ENCODE measurements at places on chromosomes 2 and 18.
A peak's percentile ranks its signal among the peaks of the same experiment; 100 is the strongest.

DNA sequence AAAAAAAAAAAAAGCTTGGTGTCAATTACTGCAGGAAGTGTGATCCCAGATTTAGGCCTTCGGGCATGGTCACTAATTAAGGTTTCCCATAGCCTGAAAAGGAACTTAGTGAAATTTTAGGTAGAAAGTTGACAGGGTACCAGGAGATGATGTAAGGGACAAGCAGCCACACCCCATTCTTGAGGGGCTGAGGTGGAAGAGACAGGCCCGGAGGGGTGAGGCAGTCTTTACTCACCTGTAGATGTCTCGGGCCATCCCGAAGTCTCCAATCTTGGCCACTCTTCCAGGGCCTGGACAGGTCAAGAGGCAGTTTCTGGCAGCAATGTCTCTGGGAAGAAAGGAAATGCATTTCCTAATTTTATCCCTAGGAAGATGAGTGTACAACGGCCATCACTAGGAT is 94.3 kb downstream of the CLIP4 start:
- DNase-seq: no peak

- DNase-seq: no peak
Observed at GRCh38 chr2:18500333-18500732, 60.1 kb downstream of the RDH14 start.

GRCh38 chr18:48543228-48543627 is 4.4 kb downstream of the CTIF start:
- DNase-seq: no peak

GRCh38 chr2:150174971-150175421 is 312.5 kb downstream of the RND3 start:
- no peak for DNase-seq

GRCh38 chr2:157192445-157193423 is 64.8 kb upstream of the GALNT5 start:
- DNase-seq: no peak

DNA sequence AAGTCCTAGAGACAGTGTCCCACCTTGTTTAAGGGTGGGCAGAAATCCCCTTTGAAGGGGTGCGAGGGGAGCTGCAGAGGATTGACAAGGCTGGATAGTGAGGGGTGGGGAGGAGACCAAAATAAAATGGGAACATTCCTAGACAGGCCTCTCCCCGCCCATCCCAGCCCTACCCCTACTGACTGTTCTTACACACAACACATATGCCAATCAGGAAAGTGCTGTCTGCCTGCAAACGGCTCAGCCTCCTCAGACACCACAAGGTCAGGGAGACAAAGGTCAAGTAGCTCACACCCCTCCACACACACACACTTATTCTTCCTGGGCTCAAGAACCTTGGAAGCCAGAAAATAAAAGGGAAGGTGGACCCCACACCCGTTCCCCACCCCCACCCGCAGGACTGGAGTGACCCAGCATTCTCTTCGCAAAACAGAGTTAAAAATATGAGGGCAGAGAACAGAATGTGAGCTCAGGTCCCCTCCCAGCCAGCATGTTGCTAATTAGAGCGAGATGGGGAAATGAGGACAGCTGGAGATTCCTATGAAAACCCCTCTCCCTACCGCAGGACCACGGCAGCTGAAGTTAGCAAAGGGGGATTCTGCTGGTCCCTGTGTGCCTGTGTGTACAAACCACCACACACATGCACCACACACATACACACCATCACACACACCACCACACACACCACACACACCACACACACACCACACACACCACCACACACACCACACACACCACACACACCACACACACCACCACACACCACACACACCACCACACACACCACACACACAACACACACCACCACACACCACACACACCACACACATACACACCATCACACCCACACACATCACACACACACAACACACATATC is 197.8 kb downstream of the TNS1 start:
- DNase-seq: no peak

- DNase-seq: no peak
Observed at GRCh38 chr2:133412694-133413093, 155.6 kb downstream of the NCKAP5 start.

- no peak for DNase-seq
Observed at GRCh38 chr18:9689253-9689652, 18.8 kb upstream of the RAB31 start.

- peak; percentile 58 for DNase-seq
Observed at GRCh38 chr2:50769406-50770181, 262.3 kb downstream of the NRXN1 start.

GRCh38 chr2:172829229-172829628 is 93.6 kb downstream of the RAPGEF4 start:
- no peak for DNase-seq

- DNase-seq: peak; percentile 58
Observed at GRCh38 chr2:175282300-175282699, 100.8 kb upstream of the ATP5MC3 start.

- peak; percentile 71 for DNase-seq
Observed at GRCh38 chr2:45778720-45779171, 127.3 kb downstream of the PRKCE start.

DNA sequence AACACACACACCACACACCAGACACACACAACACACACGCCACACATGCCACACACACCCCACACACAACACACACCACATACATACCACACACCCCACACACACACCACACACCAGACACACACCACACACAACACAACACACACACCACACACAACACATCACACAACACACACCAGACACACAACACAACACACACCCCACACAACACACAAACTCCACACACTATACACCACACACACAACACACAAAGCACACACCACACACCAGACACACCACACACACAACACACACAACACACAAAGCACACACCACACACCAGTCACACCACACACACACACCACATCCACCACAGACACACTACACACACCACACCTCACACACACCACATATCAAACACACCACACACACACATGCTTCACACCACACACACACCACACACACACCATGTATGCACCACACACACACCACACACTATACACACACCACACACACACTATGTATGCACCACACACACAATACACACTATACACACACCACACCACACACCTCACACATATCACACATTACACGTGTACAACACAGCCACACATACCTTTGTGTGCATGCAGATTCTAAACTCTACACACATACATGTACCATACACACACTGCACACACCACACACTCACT is 72.2 kb downstream of the TMEM18 start:
- DNase-seq: no peak

DNA sequence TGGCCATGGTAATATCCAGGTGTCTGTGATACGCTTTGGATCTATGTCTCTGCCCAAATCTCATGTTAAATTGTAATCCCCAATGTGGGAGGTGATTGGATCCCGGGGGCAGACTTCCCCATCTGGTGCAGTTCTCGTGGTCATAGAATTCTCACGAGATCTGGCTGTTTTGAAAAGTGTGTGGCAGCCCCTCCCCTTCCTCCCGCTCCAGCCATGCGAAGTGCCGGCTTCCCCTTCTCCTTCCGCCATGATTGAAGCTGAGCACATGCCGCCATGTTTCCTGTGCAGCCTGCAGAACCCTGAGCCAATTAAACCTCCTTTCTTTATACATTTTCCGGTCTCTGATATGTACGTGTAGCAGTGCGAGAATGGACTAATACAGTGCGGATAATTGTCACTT is 42.5 kb downstream of the GPC1 start:
- no peak for DNase-seq

DNA sequence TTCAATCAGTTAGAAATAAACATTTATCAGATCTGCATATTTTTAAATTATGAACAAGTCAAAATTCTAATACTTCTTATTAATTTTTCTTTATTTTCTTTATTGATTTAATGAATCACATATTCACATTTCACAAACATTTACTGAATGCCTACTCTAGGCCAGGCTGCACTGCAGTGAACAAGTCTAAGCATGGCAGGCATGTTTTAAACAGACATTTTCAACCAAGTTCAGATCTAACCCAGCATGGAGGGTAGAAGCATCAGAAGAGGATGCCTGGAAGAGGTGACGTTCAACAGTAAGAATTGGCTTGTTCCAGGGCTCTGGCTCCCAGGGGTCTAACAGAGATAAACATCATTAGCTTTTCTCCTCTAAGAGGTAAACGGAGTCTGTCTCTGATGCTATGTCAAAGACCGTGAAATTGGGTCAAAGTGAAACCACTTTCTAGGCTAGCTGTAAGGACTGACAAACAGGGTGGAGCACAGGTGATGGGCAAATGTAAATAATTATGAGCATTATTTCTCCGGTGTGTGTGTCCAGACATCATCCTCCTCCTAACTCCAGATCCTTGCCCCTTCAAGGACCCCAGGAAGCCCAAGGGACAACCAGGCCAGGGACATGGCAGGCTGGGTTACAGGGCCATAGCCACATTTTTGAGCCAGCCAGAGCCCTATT is 50.6 kb downstream of the UNC50 start:
- no peak for DNase-seq

- no peak for DNase-seq
Observed at GRCh38 chr2:11984316-11985158, 238.1 kb downstream of the LPIN1 start.

DNA sequence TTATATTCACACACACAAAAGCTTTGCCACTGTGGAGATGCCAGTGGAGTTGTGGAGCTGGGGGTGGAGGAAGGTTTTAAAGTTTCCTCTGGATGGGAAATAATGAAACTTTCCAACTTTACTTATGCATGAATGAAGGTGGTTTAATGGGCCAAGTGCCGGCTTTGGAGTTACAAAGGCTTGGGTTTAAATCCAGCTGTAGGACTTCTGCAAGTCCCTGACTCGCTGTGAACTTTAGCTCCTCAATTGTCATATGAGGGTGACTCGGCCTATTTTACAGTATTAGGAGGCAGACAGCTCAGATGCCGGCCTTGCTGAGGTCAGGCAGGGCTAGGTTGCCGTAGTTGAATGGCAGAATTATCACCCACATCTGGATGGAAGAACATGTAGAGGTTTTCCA is 415.8 kb upstream of the TRIB2 start:
- no peak for DNase-seq

- DNase-seq: peak; percentile 79
Observed at GRCh38 chr2:219511547-219512325, 2.5 kb upstream of the ASIC4 start.

GRCh38 chr2:175844169-175844568 is 157.9 kb downstream of the LNPK start:
- DNase-seq: no peak

DNA sequence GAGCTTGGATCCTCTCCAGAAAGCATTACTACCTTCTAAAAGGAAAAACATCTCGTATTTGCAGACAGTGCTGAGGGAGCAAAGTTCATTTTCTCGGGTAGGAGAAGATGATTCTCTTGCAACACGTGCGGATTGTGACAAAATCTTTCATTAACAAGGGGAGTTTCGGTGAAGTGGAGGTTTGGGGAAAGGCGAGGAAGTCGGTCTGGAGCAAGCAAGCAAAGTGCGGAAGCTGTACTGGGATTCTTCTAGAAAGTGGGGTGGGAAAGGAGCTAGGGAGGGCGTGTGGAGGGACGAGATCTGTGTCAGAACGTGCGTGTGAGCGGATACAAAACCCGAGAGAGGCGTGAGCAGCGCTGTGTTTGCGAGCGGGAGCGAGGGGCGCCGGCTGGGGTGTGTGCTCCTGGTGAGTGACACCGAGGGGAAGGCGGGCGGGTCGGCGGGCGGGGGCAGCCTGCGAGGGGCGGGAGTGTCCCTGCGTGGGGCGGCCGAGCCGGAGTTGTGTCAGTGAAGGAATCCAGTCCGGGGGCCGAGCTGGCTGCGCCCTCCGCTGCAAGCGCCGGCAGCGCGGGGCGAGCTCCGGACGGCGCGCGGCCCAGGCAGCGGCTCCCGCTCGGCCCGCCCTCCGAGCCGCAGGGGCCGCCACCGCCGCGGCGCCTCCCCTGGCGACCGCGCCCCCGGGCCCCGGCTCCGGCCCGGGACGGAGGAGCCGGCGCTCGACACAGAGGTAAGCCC is at the start of gene SPATS2L:
Gene SPATS2L (plus strand): TSS at position 498 of the 735 bp plus-strand sequence. CDS start 82,552 bp downstream, outside the sequence.
- DNase-seq: peak; percentile 80

DNA sequence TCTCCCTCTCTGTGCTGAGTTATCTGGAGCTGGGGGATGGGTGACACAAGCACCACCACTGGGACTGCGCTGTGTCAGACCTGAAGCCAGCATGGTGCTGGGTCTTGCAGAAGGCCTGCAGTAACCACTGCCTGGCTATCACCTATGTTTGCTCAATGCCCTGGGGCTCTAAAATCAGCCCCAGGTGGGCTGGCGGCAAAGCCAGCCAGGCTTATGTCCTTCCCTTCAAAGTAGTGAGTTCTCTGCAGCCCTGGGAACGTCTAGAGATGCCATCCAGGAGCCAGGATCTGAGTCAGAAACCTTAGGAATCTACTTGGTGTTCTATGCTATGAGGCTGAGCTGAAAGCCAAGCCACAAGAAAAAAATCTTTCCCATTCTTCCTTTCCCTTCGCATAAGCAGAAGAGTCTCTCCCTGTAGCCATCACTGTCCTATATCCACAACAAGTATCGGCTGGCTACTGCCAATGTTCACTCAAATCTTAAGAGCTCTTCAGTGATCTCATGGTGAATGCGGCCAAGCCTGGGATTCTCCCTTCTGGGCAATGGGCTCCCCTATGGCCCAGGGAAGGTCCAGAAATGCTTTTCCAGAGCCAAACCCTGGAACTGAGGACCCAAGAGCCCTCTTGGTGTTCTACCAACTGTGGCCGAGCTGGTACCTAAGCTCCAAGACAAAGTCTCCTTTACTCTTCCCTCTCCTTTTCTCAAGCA is 248.7 kb downstream of the ZNF385B start:
- DNase-seq: no peak

DNA sequence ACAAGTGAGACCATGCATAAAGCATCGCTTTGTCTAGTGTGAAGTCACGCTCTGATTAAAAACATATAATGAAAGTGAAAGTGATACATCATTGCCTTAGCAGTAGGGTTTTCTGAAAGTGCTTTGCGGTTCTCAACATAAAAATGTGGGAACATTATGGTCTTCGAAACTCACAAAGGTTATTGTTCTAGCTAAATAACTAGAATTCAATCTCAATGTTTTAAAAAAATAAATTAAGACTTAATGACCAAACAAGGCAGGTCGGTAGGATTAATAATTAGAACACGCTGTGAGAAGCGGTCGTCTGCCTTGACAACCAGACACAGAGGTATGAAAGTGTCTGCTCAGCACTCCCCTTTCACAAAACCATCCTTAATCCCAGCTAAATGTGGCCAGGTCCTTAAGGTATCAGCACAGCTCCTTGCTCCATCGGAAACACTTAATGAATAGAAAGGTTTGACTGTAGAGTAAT is 42.2 kb downstream of the KLHL14 start:
- DNase-seq: no peak

DNA sequence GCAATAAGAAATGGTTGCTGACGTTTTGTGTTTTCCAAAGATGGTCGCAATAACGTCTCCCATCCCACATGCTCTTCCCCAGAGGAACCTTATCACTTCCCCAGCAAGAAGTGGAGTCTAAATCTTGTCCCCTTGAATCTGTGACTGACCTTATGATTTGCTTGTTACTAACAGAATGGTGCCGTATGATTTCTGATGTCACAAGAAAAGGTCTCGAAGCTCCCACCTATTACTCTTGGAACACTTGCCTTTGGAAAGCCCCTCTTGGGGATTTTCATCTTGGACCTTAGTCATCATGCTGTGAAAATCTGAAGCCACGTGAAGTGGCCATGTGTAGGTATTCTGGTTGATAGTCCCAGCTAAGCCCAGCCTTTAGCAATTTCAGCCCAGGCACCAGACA is 86.2 kb upstream of the GLS start:
- no peak for DNase-seq

- DNase-seq: no peak
Observed at GRCh38 chr2:9815076-9815475, 28.2 kb upstream of the TAF1B start.

Measured in D341Med (cell line).